ENCODE measurements at places on chromosomes 5 and 9. TPM values are rescaled to one million over a fixed set of nuclear protein-coding genes. Genes with fewer than 3 reads are reported as not detected.

The RALGPS1 gene
- 3.6 TPM for total RNA-seq

The CCNJL gene
- total RNA-seq, result 7.3 TPM

The ENTPD2 gene
- total RNA-seq, result not detected

The CNTNAP3B gene
- total RNA-seq, result 0.62 TPM

The TMEM267 gene
- total RNA-seq, result 13.8 TPM

The HAND1 gene
- total RNA-seq, result not detected

The ANKRD31 gene
- total RNA-seq, result 0.02 TPM

The FGF10 gene
- not detected for total RNA-seq

The SERF1A gene
- total RNA-seq, result 4.7 TPM

The TOR4A gene
- total RNA-seq, result 1.7 TPM

- DNase-seq, result no peak
Measured at GRCh38 chr5:67806654-67807438, 408.7 kb upstream of the PIK3R1 start.

GRCh38 chr5:129223178-129223577 is 128.6 kb downstream of the ISOC1 start:
- DNase-seq, result no peak

- peak; percentile 67 for DNase-seq
Measured at GRCh38 chr5:163963881-163964280, 458.5 kb downstream of the MAT2B start.

DNA sequence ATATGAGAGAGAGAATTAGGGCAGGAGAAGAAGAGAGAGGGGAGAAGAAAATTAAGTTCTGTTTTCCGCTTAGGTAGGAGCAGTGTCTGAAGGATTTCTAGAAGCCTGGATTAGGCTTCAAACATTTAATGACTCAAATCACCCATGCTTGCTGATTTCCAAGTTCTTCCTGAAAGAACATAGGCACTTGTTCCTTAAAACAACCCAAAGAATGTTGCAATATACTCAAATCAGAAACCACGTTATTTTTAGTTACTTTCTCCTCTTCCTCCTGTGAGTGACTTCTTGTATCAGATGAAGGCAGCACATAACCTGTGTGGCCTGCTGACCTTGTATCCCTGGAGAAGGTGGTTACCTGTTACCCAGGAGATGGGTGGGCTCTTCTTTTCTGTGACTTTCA is 351.5 kb upstream of the KLF4 start:
- DNase-seq, result no peak

DNA sequence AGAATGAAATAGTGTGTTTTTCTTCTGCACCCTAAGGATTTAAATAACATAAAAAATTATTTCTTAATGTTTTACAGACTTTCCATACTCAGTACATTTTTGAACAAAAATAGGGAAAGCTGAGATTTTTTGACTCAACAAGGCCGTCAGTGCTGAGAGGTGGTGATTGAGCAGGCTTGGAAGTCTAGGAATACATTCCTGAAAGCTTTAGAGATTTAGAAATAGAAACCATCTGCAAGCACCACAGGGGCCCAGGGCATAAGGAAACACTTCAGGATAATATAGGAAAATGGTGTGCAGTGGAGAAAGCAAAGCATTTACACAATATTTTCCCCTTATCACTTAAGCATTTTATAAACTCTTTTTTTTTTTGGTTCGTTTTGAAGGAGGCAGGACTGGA is 5.2 kb downstream of the BASP1 start:
- DNase-seq, result no peak

- peak; percentile 77 for DNase-seq
Measured at GRCh38 chr9:133121198-133121914, at the start of gene RALGDS. Gene RALGDS (minus strand): TSS chr9:133121240. CDS start chr9:133121154, 86 bp downstream.

DNA sequence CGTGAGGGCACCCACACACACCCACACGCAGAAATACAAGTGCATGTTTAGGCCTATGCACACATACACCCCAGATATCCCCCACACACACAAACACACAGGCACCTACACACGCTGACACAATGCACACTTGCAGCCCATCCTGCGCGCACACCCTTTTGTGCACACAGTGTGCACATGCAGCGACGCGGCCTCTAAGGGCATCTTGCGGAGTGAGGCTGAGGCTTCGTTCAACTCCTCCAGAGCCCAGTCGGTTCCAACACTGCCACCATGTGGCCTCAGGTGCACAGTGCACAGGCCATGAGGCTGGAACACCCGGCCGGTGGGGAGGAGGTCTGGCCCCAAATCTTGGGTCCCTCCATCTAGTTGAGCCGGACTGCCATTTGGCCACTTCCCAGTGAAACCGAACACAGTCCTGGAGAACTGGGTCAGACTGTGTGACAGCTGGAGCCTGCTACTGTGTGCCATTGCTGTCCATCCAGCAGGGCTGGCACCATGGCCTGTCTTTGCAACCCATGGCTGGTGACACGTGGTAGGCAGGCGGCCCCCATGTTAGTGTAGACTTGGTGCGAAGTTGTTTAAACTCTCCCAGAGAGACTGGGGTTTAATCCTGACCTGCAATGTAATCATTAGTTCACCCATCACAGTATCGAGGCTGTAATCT is 97.7 kb upstream of the MVB12B start:
- DNase-seq, result peak; percentile 56

DNA sequence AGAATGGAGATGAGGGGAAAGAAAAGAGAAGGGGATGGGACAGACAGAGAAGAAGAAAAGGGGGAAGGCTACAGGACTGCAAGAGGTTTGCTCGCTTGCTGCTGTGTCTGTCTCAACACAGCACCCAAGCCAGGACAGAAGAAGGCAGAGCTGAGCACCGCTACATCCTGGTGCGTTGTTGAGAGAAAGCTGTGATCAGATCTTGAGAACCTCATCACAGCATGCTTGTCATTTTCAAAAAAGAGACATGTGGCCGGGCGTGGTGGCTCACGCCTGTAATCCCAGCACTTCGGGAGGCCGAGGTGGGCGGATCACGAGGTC is 110.9 kb downstream of the NXNL2 start:
- DNase-seq, result no peak

DNA sequence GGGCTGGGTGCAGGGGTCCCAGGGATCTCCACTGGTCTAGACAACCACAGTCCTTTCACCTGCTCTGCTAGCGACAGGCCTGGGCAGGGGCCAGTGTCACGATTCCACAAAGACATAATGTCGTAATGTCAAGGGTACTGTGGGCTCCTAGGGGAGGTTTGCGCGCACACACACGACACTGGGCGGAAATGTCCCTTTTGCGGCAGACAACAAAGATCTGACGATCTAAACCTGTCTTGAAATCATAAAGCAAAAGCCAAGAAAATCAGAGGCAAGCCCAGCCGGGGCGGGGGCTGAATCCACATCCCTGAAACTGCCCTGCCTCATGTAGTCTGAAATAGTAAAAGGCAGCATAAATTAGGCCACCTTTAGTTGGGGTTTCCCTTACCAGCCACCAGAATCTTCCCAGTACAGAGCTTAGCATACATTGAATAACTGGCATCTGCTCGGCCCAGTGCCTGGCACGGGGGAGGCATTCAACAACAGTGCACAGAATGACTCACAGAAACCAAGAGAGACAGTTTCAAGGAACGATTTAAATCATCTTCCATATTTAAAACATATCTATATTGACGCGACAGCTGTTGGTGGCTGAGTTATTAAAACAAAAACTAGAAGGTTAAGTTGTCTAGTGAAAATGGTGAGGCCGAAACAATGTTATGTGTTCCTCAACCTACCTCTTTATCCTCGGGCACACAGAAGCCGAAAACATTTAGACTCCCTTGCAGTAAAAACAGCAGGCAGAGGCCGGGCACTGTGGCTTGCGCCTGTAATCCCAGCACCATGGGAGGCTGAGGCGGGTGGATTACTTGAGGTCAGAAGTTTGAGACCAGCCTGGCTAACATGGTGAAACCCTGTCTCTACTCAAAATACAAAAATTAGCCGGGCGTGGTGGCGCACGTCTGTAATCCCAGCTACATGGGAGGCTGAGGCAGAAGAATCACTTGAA is 151.0 kb downstream of the MYO10 start:
- DNase-seq, result peak; percentile 15

- DNase-seq, result peak; percentile 51
Measured at GRCh38 chr5:88679638-88680037, 203.3 kb downstream of the MEF2C start.

DNA sequence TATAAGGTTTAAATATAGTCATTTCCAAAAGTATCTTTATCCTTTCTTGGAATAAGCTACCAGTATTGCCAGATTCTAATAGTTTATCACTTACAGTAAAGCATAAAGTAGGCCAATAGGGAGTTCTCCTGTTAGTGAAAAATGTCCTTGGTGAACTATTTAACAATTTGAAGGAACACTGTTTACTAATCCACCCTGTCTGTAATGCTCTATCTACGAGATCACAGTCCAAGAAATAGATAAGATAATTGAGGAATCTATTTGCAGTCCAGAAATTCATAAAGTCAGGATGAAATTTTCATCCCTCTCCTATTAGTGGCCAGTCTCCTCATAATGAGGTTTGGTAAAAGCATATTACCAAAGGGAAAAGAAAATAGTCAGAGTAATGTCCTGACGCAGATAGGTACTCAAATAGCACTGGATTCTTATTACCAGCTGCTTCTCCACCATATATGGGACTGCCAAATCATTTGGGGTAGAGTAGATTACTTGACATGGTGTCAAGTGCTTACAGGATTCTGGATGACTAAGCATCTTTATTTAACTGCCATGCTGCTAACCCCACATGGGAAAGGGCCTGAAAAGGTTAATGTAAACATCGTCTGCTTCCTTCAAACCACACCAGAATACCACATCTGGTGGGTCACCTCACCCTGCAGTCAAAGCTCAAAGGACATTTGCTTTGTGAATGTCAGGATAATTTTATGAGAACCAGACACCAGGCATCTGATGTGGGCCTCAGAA is 808.1 kb downstream of the EFNA5 start:
- DNase-seq, result peak; percentile 41

GRCh38 chr5:134289509-134290113 is 63.7 kb upstream of the PPP2CA start:
- peak; percentile 77 for DNase-seq

GRCh38 chr5:149452665-149453617 is 73.8 kb upstream of the IL17B start:
- DNase-seq, result peak; percentile 95

- DNase-seq, result peak; percentile 15
Measured at GRCh38 chr9:78278177-78278777, 18.6 kb upstream of the PSAT1 start.

GRCh38 chr9:123150708-123151503 is 117.4 kb downstream of the GPR21 start:
- DNase-seq, result peak; percentile 13

GRCh38 chr9:71819115-71819739 is 50.9 kb upstream of the CEMIP2 start:
- peak; percentile 41 for DNase-seq

DNA sequence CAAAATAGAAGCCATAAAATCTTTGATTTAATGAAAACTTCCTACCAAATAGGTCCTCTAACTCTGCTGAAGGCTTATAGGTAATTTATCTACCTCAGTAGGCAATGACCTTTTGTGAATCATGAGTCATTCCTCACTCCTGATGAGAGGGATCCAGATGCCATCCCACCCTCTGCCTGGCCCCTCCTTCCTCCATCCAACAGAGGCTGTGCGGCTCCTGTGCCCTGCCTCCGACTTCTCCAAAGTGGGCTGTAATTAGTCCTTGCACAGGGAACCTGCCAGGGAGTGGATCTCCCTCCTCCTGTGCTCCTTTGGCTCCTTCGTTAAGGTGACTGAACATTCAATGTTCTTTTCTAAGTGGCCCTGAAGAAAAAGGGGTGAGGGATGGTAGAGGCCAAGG is 213.9 kb upstream of the TBCA start:
- DNase-seq, result no peak

GRCh38 chr5:133782736-133783135 is 170.4 kb upstream of the FSTL4 start:
- DNase-seq, result no peak

GRCh38 chr5:120254385-120254784 is 209.7 kb upstream of the PRR16 start:
- peak; percentile 11 for DNase-seq

DNA sequence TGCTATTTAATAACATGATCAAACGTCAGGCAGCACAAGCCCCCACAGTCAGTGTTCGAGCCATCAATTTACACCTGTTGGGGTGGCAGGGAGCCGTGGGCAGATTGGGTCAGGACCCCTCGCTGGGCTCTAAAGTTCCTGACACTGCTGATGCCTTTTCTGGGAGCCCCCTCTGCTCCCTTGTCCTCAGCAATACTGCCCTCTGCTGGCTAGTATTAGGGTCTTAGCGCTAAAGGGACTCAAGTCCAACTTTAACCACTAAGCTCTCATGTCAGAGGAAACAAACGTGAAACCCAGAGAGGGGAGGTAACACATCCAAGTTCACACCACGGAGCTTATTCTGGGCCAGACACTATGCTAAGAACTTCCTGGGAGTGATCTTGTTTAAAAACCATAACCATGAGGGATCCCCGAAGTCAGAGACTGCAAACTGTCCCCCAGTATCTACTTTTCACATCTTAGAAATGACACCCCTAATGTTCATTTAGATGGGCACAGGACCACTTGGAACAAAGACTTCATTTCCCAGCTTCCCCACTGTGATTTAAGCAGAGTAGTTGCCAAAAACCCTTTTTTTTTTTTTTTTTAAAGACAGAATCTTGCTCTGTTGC is 20.4 kb downstream of the ANKS6 start:
- peak; percentile 56 for DNase-seq

DNA sequence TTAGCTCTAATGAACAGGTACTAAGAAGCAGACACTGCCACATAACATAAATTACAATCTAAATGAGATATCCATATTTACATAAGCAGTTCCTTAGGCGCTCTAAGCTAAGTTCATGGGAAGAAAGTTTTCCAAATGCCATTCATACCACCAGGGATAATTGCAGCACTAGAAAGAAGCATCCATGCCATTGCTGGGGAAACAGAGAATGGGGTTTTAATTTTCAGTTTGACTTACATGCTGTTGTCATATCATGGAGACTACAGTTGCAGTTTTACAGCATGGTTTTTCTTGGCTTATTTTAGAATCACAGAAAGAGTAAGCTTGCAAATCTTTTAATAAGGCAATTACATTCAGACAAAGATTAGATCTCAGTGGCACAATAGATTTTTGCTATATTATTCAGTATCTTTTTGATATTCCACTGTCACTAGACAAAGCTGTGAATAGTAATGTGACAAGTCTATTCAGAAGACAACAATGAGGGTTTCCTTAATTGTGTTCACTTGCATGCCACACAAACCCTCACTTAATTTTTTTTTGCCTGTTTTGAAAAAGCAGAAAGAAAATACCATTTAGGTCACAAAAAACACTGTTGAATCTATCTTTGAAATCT is 108.4 kb upstream of the ELAVL2 start:
- no peak for DNase-seq

Measured in M059J (cell line).